ENCODE measurements at places on chromosomes 12 and 14. TPM values are rescaled to one million over a fixed set of nuclear protein-coding genes. Genes with fewer than 3 reads are reported as not detected.

DNA sequence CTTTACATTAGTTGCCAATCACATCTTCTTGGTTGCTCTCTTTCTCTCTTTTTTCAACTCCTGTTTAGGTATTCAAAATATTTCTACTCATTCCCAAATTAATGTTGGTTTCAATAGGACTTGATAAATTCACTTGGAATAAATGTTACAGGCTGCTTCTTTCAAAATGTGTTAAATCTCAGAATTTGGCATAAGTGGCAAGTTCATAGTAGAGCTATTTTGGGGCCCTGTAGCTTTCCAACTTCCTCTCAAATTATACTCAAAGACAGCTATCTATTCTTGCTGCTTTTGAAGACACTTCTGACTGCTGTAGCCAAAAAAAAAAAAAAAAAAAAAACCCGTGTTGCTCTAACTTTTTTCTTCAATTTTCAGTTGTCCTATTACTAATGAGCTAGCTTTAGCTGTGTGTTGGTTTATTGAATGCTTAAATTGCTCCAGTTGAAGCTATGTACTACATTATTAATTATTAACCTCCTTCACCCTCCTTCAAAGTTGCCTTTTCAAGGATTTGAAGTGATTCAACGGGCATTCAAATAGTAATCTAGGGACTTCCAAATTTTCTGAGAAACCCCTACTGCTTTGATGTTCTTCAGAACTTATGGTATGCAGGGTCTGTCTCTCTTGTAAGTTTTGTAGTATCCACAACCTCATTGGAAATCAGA is 554.6 kb upstream of the FLRT2 start:
- no peak for DNase-seq

DNA sequence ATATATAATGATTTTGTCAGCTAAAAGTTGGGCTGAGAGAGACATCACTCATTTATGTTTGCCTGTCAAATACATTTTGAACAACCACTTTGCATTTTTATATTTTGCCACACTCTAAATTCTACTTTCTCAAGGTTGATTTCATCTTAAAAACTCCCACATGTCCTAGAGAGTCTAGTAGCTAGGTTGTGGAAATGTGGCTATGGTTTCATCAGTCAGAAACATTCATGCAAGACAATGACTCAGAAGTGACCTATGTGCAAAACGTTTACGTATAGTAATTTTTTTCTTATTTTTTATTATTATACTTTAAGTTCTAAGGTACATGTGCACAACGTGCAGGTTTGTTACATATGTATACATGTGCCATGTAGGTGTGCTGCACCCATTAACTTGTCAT is 27.4 kb upstream of the PRKD1 start:
- DNase-seq: no peak

DNA sequence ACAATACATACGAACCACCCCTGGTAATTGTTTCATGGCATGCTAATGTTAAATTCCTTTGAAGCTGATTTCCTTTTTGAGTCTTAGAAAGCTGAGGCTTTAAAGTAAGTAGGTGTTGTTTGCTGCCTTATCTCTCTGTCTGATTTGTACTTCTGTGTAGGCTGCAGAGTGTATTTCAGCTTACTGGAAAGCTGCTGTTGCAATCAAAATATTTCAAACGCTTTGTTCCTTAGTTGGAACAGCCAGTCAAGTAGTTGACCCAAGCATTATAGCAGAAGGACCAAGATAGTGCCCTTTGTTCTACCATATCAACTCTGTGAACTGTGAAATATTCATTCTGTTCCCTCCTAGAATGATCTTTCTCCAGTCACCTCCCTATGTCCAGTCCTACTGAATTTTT is 3.1 kb downstream of the PKP2 start:
- DNase-seq: no peak

GRCh38 chr14:104200106-104200505 is 61.7 kb downstream of the KIF26A start:
- DNase-seq: no peak

- DNase-seq: no peak
Measured at GRCh38 chr12:23535441-23535840, 414.0 kb downstream of the SOX5 start.

DNA sequence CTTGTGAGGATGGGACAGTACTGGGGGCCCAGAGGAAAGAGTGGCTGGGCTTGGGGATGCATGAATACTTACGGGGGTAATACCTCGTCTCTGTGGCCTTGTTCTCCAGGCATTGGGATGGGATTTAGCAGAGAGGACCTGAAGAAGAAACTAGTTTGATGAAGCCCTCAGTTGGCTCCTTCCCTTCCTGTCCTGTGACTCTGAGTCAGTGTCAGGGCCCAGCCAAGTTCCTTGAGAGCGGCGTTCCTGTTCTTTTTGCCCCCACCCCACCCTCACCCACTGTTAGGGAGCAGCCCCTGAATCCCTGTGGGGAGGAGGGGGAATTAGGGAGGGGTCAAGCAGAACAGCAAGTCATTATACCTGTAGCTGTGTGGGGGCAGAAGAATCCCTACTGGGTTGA is 5.2 kb upstream of the LRP1-AS start:
- no peak for DNase-seq

DNA sequence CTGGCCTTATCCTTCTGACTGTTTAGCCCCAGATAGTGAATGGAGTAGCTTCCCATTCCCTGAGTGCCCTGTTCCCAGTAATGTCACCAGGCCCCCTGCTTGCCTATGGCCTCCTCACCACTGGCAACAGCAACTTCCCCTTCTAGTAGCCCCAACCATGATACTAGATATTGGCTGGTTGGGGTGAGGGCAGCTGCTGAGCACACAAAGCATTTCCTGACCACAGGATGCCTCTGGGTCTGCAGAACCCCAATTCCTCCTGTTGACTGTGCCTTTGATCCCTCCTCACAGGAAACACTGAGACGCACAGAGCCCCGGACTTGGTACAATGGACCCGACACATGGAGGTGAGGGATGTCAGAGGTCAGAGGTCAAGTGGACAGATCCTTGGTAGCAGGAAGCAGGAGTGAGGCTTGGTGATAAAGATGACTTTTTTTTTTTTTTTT is 597 bp downstream of the SOAT2 start:
- DNase-seq: no peak

DNA sequence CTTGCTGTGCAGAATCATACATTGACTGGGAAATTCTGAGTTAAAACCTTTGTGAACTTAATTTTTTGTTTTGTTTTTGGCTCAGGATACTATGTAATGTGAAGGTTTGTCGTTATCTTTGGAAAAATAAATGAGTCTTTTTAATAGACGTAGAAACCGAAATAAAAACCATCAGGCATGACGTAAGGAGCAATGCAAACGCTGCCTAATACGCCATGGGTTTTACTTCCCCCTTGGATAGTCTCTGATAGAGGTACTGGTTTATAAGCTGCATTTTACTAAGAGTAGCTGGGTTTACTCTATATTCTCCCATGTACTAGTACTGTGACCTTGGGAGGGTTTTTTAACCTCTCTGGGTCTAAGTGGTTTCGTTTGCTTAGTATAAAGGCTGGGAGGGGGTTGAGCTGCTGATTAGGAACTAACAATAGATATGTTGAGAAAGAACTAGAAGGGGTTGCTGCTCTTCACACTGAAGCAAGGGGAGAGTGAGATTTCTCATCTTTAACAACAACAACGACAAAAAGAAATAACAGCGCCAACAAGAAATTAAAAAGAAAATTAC is 66.8 kb upstream of the SLCO1C1 start:
- DNase-seq: no peak

DNA sequence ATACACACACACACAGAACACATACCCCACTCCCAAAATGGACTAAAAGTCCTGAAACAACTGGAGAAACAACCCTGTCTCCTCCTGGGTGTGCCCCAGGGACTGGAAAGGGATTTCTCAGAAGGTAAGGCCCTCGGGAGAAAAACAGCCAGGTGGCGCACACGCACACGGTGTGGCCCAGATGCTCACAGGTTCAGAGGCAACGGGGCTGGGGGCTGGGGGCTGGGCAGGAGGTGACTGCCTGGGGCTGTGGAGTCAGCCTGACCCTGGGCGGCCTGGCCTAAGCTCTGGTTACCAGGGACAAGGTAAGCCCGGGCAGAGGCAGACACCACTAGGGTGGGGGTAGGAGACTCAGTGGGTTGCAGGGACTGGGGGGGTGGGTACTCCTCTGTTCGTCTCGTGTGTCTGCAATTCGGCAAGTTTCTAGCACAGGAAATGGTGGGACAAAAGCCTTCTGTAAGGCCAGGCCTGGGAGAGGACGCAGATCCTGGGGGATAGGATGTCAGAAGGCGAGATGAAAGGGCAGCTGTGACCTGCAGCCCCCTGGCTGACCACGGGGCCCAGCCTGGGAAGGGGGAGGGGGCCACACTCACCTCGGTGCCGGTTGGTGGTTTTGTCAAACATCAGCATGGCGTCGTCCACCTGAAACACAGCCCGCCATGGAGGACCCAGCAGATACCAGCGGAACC is 10.4 kb downstream of the MSI1 start:
- no peak for DNase-seq

TAS2R50 gene
- total RNA-seq: 0.22 TPM

CLEC1B gene
- not detected for total RNA-seq

SLC5A8 gene
- total RNA-seq: not detected

ITGB7 gene
- total RNA-seq: 0.97 TPM

CCDC177 gene
- total RNA-seq: not detected

KLHDC1 gene
- 5.9 TPM for total RNA-seq

SERPINA12 gene
- total RNA-seq: not detected

C12orf76 gene
- 6.7 TPM for total RNA-seq
